ENCODE measurements at places on chromosomes 4 and X.

- DNase-seq = no peak
Observed at GRCh38 chr4:97106161-97106560, 1037.1 kb downstream of the STPG2 start.

GRCh38 chrX:107970073-107970472 lies 12.1 kb downstream of the TEX13B start:
- no peak for DNase-seq

DNA sequence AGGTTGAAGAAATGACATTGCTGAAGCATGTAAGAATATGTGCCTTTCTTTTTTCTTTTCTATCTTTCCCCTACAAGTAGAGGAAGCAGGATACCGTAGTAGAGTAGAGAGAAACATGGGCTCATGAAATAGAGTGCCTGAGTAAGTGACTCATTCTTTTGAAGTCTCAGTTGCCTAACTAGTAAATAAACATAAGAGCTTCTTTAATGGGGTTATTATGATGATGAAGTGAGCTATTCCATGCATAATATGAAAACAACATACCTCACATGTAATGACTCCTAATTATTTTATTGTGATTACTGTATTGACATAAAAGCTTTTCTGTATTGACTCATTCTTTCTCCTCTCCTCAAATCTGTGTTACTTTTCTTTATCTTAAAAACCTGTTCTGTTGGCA lies 1538.2 kb downstream of the TECRL start:
- DNase-seq = no peak

GRCh38 chr4:37797923-37798322 lies 28.6 kb upstream of the PGM2 start:
- DNase-seq = no peak

DNA sequence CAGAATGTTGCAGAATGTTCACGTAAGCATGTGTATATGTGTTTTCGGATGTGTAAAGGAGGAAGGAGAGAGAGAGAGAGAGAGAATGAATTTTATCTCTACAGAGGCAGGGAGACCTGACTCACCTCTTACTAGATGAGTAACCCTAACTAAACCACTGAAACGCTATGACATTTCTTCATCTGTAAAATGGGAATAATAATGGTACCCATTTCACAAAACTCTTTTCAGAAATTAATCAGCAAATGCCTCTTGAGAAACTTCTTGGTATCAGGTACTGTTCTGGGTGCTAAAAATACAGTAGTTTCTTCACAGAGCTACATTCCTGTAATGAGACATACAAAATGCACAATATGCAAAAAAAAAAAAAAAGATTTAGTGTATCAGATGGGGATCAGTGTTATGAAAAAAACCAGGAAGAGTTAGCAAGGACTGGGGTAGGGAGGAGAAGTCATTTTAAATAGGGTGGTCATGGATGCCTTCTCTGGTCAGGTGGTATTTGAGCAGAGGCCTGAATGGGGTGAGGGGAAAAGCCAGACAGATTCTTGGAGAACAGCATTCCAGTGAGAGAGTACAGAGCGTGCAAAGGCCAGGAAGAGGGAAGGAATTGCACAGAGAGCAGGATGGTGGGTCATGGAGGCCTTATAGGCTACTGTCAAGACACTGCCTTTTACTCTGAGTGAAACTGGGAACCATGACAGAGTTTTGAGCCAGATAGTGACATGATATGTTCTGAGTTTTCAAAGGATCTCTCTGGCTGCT lies 84.9 kb upstream of the SPANXB1 start:
- DNase-seq = no peak

GRCh38 chr4:160371446-160371845 lies 1268.6 kb downstream of the RAPGEF2 start:
- no peak for DNase-seq

DNA sequence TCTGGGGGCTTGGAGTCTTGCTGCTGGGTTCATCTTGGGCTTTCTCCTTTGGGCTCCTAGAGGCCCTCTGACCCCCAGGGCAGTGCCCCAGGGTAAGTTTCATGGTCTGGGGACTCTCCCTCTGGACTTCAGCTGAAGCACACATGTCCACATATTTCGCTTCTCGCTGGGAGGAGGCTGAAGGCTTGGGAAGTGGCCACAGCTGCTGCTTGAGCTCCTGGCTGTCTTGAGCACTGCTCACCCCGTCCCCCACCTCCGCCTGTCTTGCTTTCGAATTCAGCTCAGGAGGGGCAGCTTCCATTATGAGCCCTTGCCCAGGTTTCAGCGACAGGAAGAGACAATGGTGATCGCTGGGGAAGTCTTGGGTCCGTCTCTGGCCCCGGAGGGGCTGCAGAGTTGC lies 3.7 kb downstream of the C4orf54 start:
- DNase-seq = no peak

- DNase-seq = no peak
Observed at GRCh38 chrX:20046223-20046622, 55.4 kb upstream of the BCLAF3 start.

GRCh38 chrX:133267621-133268020 lies 49.5 kb upstream of the TFDP3 start:
- DNase-seq = no peak

GRCh38 chr4:156677131-156677531 lies 294.5 kb downstream of the PDGFC start:
- no peak for DNase-seq

- no peak for DNase-seq
Observed at GRCh38 chr4:182465114-182465513, 221.9 kb downstream of the TENM3 start.

- DNase-seq = peak; percentile 41
Observed at GRCh38 chr4:88219099-88219498, 60.7 kb upstream of the ABCG2 start.

DNA sequence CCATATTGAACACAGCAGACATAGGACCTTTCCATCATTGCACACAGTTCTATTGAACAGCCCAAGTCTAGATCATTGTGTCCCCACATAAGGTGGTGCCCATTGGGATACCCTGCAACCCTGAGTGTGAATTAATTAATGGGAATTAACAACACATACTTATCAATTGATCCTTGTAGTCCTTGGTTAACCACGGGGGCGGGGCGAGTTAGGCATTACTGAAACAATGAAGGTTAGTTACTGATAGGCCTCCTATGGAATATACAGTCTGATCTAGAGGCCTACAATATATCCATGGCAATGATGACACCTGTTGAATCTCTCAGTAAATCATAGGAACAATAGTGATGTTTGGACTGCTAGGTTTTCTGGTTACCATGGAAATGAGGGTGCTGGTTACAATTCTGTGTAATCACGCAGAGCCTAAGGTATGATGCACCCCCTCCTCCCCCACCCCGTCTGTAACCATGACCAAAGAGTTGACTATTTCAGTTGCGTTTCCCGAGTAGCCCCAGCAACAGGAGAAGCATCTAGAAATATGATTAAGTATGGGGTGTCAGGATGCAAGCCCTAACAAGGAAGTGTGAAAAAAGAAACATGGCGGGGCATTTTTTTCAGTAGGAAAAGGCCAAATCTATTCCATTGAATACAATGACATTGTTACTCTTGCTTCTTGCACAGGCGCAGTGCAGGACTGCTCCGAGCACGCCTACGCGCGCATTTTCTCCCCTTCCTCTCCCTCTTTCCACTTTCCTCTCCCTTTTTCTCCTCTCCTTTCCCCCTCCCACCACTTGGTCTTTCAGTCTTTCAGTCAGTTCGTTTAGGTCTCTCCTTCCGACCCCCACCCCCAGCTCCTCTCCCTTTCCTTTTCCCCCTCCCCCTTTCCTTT lies 677 bp upstream of the NONO start:
- no peak for DNase-seq

DNA sequence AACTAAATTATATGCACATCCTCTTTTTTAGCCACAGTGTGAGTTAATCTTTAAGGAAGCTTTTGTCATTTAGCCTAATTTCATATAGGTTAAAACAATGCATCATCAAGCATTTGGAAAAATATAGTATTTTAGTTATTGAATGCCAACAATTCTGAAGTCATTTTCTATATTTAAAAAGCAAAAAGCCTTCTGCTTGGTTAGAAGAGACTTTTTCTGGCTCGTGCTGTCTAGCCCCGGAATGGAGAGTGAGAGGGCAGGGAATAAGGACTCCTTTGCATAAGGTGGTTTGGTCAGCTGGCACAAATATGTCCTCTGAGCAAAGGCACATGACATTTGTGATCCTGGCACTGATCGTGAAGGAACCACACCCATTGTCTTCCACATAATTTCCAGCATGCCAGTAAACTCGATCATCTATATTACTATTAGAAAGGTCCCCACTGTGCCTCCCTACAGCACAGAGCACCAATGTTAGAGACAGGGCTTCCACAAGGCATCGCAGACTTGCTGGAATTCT lies 393.7 kb upstream of the INTU start:
- DNase-seq = no peak

DNA sequence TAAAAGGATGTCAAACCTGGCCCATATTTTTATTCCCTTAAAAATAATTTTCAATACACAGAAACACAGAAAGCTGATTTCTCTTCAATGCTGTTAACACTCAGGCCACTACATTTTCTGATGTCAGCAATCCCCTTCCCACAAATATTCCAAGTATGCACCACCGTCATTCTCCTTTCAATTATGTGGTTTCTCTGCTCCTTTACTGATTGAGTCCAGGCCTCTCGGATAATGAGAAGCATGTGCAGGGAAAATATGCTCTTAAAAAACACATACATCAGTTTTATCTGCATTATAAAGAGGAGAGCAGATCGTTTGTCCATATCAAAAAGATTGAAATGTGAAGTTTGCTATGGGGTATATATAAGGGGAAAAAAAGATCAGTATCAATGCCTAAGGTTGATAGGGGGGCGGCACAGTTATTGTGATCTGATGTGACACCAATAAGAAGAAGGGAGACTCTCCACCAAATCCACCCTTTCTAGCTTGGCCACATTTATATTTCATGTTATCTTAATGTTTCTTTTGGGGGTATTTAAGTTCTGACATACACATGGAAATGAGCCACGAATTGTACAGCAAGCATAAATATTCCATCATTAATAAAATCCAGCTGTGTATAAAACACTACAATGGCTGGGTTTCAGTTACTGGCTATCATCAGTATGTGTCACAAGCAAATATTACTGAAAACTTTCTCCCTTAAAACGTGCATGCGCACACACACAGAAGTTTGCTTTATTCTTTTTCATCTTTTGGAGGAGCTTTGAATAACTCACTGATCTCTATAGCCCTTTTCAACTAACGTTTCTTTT lies 6.4 kb downstream of the AMOT start:
- no peak for DNase-seq

GRCh38 chr4:101237773-101238172 lies 109.6 kb downstream of the PPP3CA start:
- no peak for DNase-seq
